ENCODE measurements at places on chromosomes 12 and 14. TPM values are rescaled to one million over a fixed set of nuclear protein-coding genes. Genes with fewer than 3 reads are reported as not detected.

NKX2-1 gene
- not detected for polyA plus RNA-seq

DNA sequence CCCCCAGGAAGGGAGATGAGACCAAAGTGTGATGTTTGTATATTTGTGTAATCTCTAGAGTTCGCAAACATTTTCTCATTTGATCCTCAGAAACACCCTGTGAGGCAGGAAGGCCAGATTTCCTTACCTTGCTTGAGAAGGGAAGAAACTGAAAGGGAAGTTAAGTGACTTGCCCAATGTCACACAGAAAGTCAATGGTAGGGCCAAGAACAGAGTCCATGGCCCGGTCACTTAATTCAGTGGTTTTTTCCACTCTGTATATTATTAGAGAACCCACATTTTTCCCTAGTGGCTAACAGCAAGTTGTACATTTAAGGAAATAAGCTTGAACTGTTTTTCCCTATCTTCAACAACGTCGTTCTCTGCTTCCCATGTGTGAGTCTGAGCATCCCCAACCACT lies 25.6 kb upstream of the CHPT1 start:
- no peak overlapping the region for H3K4me3 ChIP-seq
- no peaks in the 10 kb centered on the region for H3K4me1 ChIP-seq
- no peak overlapping the region for H3K27ac ChIP-seq
- DNase-seq = no peak
- peaks cover 8% of the 10 kb centered on the region for H3K27me3 ChIP-seq
- H3K36me3 ChIP-seq = no peaks in the 10 kb centered on the region

DNA sequence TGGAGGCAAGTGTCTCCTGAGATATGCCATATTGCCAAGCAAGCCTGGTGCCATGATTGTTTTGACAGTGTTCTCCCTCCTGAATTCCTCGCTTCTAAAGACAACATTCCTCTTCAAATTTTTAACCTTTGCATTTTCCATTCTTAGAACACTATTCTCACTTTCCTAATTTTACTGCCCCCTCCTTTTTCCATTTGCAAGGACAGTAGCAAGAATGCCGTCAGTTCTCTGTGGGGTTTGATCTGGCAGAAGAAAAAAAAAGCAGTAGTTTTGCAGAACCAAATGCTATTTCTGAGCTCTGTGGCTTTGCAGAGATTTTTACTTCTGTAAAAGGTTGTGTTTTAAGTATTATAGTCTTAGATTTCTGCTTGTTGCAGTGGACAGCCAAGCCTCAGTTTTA lies 295.2 kb downstream of the NUAK1 start:
- DNase-seq = no peak
- H3K27ac ChIP-seq = no peak overlapping the region
- no peaks in the 10 kb centered on the region for H3K4me1 ChIP-seq
- H3K36me3 ChIP-seq = no peaks in the 10 kb centered on the region

- H3K36me3 ChIP-seq = no peaks in the 10 kb centered on the region
- no peaks in the 10 kb centered on the region for H3K27me3 ChIP-seq
- no peak for DNase-seq
- H3K4me1 ChIP-seq = peaks cover 3% of the 10 kb centered on the region
- H3K4me3 ChIP-seq = no peak overlapping the region
These were observed 5.3 kb downstream of the SCNN1A start for GRCh38 chr12:6369916-6370575.

- DNase-seq = no peak
- no peak overlapping the region for H3K27ac ChIP-seq
- H3K36me3 ChIP-seq = no peaks in the 10 kb centered on the region
- no peaks in the 10 kb centered on the region for H3K4me1 ChIP-seq
- peaks cover 23% of the 10 kb centered on the region for H3K27me3 ChIP-seq
These were observed 46.5 kb downstream of the CACNA2D4 start for GRCh38 chr12:1872001-1872400.

DNA sequence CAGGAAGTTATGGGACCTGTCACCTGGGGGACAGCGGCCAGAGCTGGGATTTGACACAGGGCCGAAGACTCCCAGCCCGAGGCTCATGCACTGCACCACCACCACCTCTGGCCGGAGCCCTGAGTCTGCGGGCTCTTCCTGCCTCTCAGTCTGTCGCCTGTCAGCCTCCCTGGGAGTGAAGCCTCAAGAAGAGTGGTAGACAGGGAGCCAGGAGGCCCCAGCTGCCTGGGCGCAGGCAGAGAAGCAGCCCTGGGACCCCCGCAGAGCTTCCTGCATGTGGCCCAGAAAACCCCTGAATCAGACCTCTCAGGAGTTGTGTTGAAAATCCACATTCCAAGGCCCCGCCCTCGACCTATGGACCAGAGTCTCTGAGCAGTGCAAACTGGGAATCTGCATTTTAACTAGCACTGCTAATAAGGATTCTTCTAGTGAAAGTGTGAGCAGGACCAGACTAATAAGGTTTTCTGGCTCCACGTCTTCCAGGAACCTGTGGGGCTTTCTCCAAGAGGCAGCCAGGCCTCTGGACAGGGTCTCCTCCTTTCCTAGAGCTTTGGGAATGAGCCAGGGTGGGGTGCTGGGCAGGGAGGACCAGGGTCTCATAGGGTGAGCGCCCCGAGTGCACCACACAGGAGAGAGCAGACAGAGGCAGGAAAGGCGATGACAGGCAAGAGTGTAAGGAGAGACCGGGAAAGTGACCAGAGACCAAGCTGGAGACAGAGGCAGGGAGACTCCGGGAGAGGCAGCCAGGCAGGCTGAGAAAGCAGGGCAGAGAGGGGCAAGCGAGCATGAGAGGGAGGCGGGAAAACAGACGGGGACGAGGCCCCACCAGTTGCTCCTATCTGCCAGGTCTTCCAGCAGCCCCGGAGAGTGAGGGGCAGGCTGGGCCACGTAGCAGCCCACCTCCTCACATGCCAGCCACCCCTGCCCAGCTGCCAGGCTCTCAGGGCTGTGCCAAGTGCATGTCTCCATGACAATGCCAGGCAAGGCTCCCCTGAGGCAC lies 112.4 kb downstream of the BCL11B start:
- no peak overlapping the region for H3K4me3 ChIP-seq
- no peak for DNase-seq
- H3K4me1 ChIP-seq = no peaks in the 10 kb centered on the region
- no peaks in the 10 kb centered on the region for H3K36me3 ChIP-seq
- H3K27me3 ChIP-seq = peaks cover 5% of the 10 kb centered on the region

DNA sequence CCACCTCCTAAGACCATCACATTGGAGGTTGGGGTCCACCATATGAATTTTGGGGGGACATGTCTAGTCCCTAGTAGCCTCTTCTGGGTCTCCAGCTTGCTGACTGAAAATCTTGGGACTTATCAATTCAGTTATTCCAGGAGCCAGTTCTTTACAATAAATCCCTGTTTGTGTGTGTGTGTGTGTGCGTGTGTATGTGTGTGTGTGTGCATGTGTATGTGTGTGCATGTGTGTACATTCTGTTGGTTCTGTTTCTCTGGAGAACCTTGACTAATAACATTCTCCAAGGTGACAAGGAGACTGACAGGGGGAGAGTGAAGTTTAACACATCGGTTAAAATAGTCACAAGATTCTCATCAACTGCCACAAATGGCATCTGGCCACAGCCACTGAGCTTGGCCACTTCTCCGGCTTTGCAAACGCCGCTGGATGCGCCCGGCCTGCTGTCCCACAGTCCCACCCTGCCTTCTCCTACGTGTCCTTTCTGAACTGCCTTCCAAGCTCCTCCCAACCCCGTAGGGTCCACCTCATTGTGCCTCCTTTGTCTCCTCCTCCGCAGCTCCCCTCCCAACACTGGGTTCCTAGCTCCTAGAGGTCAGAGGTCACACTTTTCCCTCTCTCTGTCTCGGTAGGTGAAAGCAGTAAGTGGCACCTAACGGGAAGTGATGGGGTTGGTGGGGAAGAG lies 88.1 kb upstream of the DIO3 start:
- H3K4me1 ChIP-seq = peaks cover 19% of the 10 kb centered on the region
- no peaks in the 10 kb centered on the region for H3K36me3 ChIP-seq
- H3K27me3 ChIP-seq = no peaks in the 10 kb centered on the region

Data from SK-N-SH (cell line).